ENCODE measurements at places on chromosomes 4 and X.

- DNase-seq: no peak
Observed at GRCh38 chr4:103397541-103397940, 199.4 kb upstream of the CENPE start.

- no peak for DNase-seq
Observed at GRCh38 chrX:122501652-122502051, 682.4 kb upstream of the GRIA3 start.

DNA sequence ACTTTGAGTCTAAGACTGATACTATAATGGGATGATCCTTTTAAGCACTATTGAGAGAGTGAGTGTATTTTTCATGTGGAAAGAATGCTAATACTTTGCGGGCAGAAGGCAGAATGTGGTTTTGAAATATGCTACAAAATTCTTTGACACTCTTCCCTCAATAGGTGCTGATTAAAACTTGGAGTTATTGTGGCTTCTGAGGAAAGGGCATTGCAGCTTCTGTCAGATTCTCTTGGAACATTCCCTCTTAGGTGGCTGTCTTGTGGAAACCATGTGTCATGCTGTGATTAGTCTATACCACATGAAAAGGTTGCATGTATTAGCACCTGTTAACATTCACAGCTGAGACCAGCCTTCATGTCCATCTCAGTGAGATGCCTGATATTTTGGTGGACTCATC lies 547.0 kb downstream of the STIM2 start:
- DNase-seq: no peak

DNA sequence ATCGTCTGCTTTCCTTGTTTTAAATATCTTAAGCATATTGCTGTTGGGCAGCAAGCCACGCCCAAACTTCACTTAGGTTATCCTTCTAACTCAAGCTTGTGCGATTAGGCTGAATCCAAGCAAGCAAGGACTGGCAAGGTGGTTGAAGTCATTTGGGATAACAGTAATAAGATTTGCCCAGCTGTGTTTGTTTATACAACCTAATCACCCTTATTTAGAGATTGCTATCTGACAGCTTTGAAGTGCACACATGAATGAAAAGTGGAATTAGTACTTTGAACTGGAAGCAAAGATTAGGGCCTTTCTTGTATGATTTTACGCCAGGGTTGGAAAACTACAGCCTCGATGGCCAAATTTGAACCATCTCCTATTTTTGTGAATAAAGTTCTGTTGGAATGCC lies 182.1 kb downstream of the ASB9 start:
- DNase-seq: no peak

DNA sequence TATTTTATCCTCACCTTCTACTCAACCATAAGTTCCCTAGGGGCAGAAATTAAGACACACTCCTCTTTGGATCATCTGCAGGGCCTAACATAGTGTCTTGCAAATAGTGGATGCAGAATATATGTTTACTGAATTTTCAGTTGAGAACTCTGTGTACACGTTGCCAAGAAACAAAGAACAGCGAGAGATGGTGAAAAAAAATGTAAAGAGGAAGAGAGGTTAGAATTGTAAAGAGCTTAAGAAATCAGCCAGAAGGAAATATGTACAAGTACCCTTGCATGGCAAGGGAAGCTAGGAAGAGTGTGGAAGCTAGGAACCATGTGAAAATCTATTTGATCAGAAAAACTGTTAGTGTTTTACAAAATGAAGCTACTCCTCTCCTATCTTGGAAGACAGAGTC lies 431.0 kb downstream of the SMARCA1 start:
- no peak for DNase-seq

DNA sequence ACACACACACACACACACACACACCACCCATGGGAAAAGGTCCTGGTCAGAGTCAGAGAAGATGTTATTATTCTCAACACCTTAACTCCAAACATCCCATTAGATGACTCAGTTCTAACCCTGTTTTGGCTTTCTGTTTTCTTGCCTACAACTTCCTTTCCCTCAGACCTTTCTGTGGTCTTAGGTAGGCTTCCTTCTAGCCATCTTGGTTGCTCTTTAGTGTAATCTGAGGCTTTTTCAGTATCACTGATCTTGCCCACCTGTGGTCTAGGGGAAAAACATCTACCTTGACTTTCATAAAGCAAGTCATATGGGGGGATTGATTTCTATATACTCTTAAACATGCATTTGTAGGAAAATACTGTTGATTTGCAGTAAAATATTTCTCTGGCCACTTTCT lies 56.9 kb downstream of the ATG4A start:
- no peak for DNase-seq

DNA sequence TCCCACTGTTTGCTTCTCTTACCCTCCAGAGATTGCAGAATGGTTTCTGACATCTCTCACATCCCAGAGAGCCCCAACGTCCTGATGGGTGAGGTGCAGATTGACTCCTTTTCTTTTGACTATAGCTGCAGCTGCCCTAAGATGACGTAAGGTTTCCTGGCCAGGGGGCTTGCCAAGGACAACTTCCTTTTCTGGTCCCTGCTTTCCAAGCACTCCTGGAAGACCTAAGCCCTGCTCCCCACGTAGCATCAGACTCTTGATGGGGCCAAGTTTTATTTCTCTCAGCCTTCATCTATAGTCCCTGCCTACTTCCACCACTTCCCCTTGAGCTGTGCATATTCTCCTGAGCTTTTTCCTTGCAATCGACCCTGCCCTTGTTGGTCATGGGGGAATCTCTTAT lies 497.7 kb downstream of the IDS start:
- DNase-seq: no peak

- no peak for DNase-seq
Observed at GRCh38 chr4:172947594-172947993, 221.0 kb upstream of the GALNT7 start.
